Astrocyte of the spinal cord (primary cell): ENCODE measurements at places on chromosomes 1 and 21.

GRCh38 chr1:207910591-207911354, at the start of gene CD34:
Gene CD34 (minus strand): TSS chr1:207911125. CDS start chr1:207911080, 45 bp downstream.
- DNase-seq, result no peak

DNA sequence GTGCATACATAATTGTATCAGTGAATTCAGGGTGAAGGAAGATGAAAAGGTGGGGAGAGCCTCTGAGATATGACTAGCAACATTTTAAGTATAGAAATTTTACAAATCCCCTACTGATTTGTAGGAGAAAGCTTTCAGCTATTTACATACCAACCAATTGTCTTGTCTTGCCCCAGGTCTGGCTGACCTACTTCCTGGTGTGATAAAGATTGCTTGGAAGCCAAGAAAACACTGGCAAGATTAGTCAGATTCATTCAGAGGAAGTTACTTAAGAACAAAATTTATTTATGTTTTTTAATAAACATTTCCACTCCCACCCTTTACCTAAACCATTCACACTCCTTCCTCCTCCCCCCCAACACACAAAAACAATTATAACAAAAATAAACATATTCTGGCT, 17.5 kb downstream of the PTGS2 start:
- no peak for DNase-seq

DNA sequence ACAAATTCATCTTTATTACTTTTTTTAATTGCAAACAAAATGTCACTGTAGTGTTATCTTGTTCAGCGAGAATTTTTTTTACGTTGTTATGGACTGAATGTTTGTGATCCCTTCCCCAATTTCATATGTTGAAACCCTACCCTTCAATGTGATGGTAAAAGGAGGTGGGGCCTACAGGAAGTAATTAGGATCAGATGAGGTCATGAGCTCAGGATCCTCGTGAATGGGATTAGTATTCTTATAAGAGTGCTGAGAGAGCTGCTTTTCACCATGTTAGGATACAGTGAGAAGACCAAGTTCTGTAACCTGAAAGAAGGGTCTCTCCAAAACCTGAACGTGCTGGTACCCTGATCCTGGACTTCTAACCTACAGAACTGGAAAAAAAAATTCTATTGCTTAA, 646.0 kb upstream of the TMPRSS15 start:
- no peak for DNase-seq

DNA sequence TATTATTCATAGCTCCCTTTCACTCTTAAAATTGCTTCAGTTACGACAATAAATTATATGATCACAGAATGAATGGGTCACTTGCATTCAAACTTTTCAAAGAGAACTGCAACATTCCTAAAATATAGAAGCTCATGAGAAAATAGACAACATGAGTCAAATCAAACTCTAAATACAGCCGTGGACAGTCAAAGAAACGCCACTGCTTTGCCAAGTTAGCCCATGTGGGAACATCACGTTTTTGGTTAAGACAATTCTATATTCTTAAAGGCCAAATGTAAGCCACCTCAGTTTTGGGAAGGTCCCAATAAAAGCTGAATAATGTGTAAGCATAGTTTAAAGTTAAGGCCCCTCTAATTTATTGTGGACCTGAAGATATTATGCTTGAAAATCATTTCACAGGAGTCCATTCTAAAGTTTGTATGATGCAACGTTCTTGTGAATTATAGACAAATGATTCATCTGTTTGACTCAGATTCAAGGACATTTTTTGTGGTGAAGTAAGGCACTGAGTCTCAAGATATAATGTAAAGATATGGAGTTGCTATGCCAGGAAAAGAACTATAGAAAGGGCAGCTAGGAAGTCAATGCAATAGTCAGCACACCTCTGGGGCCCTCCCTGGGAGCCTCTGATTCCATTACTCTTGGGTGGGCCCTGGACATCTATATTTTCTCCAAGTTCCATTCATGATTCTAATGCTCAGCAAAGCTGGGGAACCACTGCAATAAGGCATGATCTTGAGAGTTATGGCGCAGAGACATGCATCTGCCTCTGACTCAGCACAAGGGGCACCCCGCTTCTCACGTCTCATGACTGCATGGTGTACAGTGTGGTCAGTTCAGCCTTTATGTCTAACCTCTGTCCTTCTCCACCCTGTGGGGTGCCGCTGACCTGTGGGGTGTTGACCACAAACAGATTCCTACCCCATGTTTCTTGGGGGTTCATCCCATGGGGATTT, 33.9 kb downstream of the ETS2 start:
- peak; percentile 96 for DNase-seq

DNA sequence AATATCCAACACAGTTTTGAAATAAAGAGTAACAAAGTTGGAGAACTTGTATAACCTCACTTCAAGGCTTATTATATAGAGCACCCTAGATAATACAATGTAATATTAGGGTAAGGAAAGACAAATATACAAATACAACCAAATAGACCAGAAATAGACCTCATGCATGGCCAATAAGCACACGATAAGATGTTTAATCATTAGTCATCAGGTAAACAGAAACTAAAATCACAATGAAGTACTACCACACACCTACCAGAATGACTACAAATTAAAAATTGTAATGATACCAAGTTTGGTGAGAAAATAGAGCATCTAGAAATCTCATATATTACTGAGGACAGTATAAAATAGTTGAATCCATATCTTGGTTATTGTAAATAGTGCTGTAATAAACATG, 20.3 kb upstream of the CTTNBP2NL start:
- no peak for DNase-seq

DNA sequence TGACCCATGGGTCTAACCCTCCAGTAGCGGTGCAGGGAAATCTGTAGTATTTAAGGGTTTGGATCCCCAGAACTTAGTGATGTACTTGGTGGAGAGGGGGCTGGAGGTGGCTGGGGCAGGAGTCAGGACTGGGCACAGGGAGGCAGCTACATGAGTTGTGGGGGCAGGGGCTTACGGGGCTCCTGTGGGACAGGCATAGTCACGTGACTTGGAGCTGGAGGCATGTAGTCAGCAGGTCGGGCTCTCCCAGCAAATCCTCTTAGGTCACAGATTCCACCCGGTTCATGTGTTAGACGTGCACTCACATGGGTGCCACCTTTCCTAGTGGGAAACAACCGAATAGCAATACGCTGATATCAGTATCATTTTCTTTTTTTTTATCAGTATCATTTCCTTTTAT, 112.1 kb downstream of the PCP4 start:
- no peak for DNase-seq

GRCh38 chr21:39580744-39581143, 32.0 kb upstream of the B3GALT5 start:
- no peak for DNase-seq

DNA sequence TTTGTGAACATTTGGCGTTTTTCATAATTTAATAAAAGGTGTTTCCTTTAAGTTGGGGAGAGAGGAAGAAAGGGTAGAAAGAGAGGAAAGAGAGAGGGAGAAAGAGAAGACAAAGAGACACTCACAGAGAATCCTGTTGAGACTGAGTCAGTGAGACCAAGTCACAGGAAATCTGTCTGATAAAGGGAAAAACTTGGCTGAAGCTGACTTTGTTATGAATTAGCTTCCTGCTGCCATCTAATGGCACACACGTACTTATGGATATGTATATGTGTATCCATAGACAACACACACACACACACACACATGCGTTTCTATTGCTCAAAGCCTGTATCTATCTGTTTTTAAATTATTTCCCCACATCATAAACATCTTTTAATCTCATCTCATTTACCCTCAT, 42.5 kb upstream of the DISC1 start:
- DNase-seq, result peak; percentile 68

- peak; percentile 87 for DNase-seq
These were observed 40.7 kb upstream of the PRKACB start for GRCh38 chr1:84103197-84103992.

GRCh38 chr1:231748760-231749415, 122.3 kb downstream of the DISC1 start:
- DNase-seq, result no peak

DNA sequence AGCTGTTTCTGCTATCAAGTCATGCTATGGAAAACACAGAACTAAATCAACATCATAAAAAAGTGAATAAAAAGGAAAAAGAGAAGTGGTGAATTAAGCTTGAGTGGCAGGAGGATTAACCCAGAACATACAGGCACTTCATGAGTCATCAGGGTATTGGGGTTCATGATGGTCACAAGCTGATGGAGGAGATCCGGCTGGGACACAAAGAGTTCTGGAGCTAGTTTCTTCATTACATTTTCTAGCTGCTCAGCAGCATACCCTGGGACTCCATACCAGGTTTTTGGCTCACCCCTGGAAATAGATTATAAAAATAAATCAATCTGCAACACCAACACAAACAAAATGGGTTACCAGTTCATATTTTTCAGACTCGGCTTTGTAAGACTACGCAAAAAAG, 42.5 kb upstream of the SYT2 start:
- no peak for DNase-seq

- no peak for DNase-seq
These were observed 34.5 kb downstream of the MAN1A2 start for GRCh38 chr1:117401761-117402160.

DNA sequence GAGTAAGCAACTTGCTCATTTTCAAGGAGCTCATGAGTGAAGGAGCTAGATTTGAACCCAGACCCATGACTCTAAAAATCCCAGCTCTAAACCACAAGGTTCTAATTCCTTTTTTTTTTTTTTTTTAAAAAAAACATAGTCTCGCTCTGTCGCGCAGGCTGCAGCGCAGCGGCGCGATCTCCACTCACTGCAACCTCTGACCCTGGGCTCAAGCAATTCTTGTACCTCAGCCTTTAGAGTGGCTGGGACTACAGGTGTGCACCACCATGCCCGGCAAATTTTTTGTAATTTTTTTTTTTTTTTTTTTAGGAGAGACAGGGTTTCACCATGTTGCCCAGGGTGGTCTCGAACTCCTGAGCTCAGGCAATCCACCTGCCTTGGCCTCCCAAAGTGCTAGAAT, 13.8 kb downstream of the SRSF4 start:
- no peak for DNase-seq

GRCh38 chr1:46302641-46303037, 777 bp downstream of the LRRC41 start:
- peak; percentile 37 for DNase-seq

- DNase-seq, result no peak
These were observed at the start of gene NTRK1 for GRCh38 chr1:156860628-156861423. Gene NTRK1 (plus strand): TSS chr1:156860865. CDS start chr1:156860935, 70 bp downstream.

- no peak for DNase-seq
These were observed 25.6 kb upstream of the GUCA2A start for GRCh38 chr1:42189931-42190853.

GRCh38 chr1:117106478-117106877, 15.1 kb downstream of the TRIM45 start:
- no peak for DNase-seq

DNA sequence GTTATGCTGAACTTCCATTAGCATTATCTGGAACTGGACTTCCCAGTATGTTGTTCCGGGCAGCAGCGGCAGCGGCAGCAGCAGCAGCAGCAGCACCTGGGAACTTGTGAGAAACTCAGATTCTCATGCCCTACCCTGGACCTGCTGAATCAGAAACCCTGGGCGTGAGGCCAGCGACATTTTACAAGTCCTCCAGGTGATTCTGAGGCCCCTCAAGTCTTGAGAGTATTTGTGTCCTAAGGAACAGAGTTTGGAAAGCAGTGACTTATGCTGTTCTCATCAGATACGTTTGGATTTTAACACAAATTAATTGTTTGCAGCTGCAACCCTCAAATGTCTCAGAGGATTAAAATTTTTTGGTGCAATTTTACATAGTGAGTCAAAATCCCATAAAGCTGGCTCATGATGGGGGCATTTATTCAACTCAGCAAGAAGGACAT, 157.2 kb upstream of the KAZN start:
- DNase-seq, result peak; percentile 80

GRCh38 chr1:148354913-148355308, 128.2 kb downstream of the PPIAL4G start:
- no peak for DNase-seq

- no peak for DNase-seq
These were observed 1.7 kb downstream of the KIAA2013 start for GRCh38 chr1:11924334-11925195.

- DNase-seq, result peak; percentile 57
These were observed 55.8 kb downstream of the YARS1 start for GRCh38 chr1:32761253-32761877.

DNA sequence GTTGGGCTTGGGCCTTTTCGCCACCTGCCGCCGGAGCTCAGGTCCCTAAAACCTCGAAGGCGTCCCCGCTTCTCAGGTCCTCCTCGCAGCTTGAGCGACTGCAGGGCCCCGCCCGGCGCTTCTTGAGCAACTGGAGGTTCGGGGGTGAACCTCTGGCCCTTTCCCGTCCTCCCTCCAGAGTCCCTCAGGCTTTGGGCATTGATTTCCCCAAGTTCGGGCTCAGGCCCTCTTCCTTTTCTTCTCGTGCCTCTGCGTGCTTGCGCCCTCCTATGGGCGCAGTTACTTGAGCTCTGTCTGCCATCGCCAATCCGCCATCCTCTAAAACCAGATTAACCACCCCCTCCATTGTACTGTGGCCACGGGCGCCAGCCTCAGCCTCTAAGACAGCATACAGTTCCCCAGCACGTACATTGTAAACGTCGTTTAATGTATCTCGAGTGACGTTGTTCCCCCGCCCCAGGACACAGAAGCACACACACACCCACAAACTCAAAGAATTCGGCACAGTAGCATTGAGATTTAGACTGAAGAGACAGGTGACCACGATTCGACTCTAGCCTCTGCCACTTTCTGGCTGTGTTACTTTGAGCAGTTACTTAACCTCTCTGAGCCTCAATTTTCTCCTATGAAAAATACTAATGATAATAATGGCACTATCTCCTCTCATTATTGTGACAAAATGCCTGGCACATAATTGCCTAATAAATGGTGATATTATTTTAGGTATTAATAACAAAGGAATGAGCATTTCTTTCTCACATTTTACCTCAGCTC, 22.6 kb downstream of the BTG2 start:
- DNase-seq, result peak; percentile 49

DNA sequence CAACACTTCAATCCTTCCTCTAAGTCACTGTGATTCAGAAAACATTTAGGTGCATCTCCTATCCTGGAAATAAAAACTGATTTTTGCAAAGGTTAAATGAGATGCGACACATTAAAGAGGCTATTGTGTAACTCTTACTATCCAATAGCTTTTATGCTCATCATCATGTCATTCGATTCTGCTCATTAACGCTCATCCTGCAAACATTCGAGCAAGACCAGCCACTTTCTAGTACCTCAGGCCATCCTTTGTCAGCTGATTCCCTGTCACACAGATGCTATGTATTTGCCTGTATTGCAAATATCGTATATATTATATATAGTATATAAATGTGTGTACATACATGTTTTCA, 131.6 kb downstream of the TLR5 start:
- DNase-seq, result no peak
